ENCODE measurements at places on chromosomes 12 and 14. TPM values are rescaled to one million over a fixed set of nuclear protein-coding genes. Genes with fewer than 3 reads are reported as not detected.

Gene TCL1B
- total RNA-seq = not detected

Gene INHBE
- not detected for total RNA-seq

Gene ERG28
- 14.4 TPM for total RNA-seq

Gene PZP
- 0.93 TPM for total RNA-seq

Gene ARHGEF25
- 2.2 TPM for total RNA-seq

Gene HOXC9
- total RNA-seq = 0.22 TPM

Gene ANHX
- not detected for total RNA-seq

Gene TMEM63C
- total RNA-seq = not detected

Gene LRFN5
- total RNA-seq = 0.07 TPM

Measured in thoracic aorta endothelial cell (primary cell).